ENCODE measurements at places on chromosomes 7 and 10. TPM values are rescaled to one million over a fixed set of nuclear protein-coding genes. Genes with fewer than 3 reads are reported as not detected.

The LRRC4 gene
- polyA plus RNA-seq: not detected

The OGDHL gene
- not detected for polyA plus RNA-seq

The ZNF425 gene
- polyA plus RNA-seq: 1.2 TPM

The SEC23IP gene
- polyA plus RNA-seq: 47.8 TPM

The SPACDR gene
- not detected for polyA plus RNA-seq

The ODAD2 gene
- not detected for polyA plus RNA-seq

The FBXO24 gene
- polyA plus RNA-seq: 0.22 TPM

The PON1 gene
- polyA plus RNA-seq: not detected

The ACTA2 gene
- 37.0 TPM for polyA plus RNA-seq

The CCL26 gene
- not detected for polyA plus RNA-seq

The OR6B1 gene
- not detected for polyA plus RNA-seq

The CYP17A1 gene
- not detected for polyA plus RNA-seq

The MMRN2 gene
- 0.31 TPM for polyA plus RNA-seq

The AKR1C3 gene
- polyA plus RNA-seq: 8.9 TPM

The CRHR2 gene
- polyA plus RNA-seq: not detected

The SLC37A3 gene
- 17.6 TPM for polyA plus RNA-seq

The HKDC1 gene
- polyA plus RNA-seq: 2.2 TPM

The PDK4 gene
- polyA plus RNA-seq: not detected

The LAMB1 gene
- 0.82 TPM for polyA plus RNA-seq

The FGFR2 gene
- polyA plus RNA-seq: 0.32 TPM

The ENTPD7 gene
- polyA plus RNA-seq: 1.4 TPM

The GRID2IP gene
- not detected for polyA plus RNA-seq

The CXCL12 gene
- not detected for polyA plus RNA-seq

The PAX4 gene
- polyA plus RNA-seq: not detected

The PIK3CG gene
- 19.5 TPM for polyA plus RNA-seq

The BBS9 gene
- polyA plus RNA-seq: 8.1 TPM

GRCh38 chr10:90167174-90168064 lies 466.0 kb downstream of the KIF20B start:
- no peak for DNase-seq

- no peak for DNase-seq
Measured at GRCh38 chr10:124211921-124212320, 118.5 kb upstream of the CHST15 start.

DNA sequence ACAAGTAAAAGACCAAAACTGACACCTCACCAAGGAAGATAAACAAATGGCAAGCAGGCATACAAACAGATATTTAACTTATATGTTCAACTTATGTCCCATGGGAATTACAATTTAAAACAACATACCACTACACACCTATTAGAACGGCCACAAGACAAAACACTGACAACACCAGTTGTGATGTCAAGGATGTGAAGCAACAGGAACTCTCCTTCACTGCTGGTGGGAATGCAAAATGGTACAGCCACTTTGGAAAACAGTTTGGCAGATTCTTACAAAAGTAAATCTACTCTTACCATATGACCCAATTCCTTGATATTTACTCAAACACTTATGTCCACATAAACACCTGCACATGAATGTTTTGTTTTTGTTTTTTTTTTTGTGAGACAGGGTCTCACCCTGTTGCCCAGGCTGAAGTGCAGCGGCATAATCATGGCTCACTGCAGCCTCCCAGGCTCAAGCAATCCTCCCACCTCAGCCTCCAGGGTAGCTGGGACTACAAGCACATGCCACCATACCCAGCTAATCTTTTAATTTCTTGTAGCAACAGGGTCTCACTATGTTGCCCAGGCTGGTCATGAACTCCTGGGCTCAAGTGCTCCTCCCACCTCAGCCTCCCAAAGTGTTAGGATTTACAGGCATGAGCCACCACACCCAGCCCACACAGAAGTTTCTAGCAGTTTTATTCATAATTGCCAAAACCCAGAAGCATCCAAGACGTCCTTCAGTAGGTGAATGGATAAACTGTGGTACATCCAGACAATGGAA lies 27.3 kb downstream of the HERC4 start:
- DNase-seq: no peak

- DNase-seq: no peak
Measured at GRCh38 chr7:114949231-114949630, 27.3 kb downstream of the MDFIC start.

GRCh38 chr10:102612964-102613275 lies 31.4 kb upstream of the TRIM8 start:
- peak; percentile 41 for DNase-seq

- peak; percentile 52 for DNase-seq
Measured at GRCh38 chr7:102814025-102814471, 65.2 kb downstream of the FAM185A start.

DNA sequence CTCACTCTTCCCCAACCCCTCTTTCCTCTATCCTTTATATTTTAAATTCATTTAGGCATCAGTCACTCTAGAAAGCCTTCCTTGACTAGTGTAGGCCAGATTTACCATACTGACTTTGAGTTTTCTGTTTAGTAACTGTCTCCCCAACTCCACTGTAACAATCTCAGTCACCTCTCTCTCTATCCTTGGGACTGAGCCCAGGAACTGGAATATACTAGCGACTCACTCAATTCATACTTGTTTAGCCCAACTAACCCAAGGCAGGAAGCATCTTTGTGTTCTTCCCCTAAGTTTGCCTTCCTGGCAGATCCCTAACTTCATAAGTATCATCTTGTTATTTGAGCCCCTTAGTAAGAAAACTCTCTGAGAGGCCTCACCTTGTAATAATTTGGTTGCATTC lies 19.1 kb downstream of the PLCE1 start:
- no peak for DNase-seq

DNA sequence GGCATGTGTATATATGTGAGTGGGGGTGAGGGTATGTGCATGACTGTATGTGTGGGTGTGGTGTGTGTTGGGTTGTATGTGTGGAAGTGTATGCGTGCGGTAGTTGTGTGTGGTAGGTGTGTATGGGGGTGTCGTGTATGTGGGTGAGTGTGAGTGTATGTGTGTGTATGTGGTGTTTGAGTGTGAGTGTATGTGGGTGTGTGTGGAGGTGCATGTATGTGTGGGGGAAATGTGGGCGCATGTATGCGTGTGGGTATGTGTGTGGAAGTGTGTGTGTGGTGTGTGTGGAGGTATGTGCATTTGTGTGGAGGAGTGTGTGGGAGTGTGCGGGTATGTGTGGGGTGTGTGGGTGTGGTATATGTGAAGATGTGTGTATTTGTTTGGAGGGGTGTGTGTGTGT lies 269.5 kb downstream of the GPR158 start:
- DNase-seq: no peak

- no peak for DNase-seq
Measured at GRCh38 chr7:138164804-138165203, 88.5 kb downstream of the AKR1D1 start.

DNA sequence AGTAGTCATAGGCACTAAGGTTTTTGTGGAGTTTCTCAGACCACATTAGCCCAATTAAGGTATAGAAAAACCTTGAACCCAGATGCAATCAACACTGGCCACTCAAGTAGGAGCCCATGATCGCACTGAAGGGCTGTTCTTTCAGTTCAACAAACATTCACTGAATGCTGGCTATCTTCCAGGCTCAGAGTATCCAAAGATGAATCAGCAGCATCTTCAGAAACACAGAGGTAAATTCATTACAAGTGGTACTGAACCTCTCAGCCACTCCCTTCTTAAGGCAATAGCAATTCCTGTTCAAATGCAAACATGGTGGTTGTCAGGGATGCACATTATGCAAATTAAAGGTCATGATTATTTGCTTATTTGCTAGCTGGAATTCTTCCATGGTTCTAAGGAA lies 17.1 kb downstream of the KCNK18 start:
- DNase-seq: no peak

- DNase-seq: no peak
Measured at GRCh38 chr10:88254091-88254490, 329.0 kb downstream of the RNLS start.

- no peak for DNase-seq
Measured at GRCh38 chr7:137345799-137346449, 2.4 kb upstream of the PTN start.

GRCh38 chr7:125061776-125062397 lies 132.3 kb upstream of the POT1 start:
- DNase-seq: no peak

GRCh38 chr7:6554848-6555247 lies 3.6 kb upstream of the GRID2IP start:
- DNase-seq: no peak

DNA sequence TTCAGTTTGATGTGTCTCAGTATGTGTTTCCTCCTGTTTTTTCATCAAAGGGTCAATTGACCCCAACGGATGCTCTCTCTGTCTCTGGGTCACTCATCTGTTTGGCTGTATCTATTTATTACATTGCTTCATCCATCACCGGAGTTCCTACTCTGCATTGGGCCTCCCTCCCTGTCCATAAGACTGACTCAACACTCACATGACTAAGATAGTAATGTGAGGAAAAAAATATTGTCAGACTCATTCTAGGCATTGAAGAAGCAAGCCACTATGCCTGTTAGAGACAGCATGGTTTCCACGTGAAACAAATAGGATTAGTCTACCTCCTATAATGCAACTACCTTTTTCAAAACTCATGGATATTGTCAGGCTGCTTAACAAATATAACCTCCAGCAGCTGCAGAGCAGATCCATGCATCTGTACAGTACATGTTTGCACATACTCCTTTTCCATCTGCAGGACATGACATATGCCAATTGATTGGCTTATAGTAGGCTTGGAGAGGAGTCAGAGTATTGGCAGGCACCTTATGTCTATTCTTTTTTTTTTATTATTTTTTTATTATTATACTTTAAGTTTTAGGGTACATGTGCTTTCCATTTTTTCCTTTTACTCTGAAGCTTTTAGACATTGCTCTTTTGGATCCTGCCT lies 275.2 kb downstream of the LRRTM3 start:
- DNase-seq: no peak

DNA sequence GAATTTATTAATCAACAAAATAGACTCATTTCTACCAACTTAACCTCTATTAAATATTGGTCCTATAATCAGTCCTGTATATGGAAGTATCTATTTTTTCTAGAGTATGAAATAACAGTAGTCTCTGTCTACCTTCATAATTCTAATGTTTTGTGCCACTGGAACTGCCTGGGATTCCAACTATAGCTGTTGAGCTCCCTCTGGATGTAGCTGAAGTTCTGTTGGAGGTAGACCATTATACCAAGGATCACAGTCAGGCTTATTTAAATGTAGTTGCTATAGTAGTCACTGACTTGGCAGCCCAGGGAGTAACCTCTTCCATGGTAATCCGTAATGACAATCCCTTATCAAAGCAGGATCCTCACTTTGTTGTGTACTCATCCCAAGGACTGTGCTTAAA lies 48.5 kb upstream of the PHYHIPL start:
- DNase-seq: no peak

GRCh38 chr10:80945264-80945880 lies 407.7 kb downstream of the SH2D4B start:
- DNase-seq: no peak

DNA sequence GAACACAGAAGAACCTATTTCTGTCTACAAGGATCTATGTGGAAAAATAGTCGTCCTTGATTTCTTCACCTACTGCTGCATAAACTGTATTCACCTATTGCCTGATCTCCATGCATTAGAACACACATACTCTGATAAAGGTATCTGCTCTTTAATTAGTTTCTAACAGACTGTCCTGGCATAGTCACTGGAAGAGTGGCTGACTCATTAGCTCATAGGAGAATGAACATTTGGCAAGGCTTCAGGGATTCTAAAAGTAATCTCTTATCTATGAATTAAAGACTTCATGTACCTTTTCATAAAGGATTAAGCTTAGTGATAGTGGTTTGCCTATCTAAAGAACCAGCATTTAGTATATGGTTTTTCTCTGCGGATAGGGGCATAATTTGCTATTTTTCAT lies 4.1 kb downstream of the NHLRC2 start:
- no peak for DNase-seq

GRCh38 chr7:155931396-155932085 lies 119.3 kb upstream of the SHH start:
- no peak for DNase-seq

DNA sequence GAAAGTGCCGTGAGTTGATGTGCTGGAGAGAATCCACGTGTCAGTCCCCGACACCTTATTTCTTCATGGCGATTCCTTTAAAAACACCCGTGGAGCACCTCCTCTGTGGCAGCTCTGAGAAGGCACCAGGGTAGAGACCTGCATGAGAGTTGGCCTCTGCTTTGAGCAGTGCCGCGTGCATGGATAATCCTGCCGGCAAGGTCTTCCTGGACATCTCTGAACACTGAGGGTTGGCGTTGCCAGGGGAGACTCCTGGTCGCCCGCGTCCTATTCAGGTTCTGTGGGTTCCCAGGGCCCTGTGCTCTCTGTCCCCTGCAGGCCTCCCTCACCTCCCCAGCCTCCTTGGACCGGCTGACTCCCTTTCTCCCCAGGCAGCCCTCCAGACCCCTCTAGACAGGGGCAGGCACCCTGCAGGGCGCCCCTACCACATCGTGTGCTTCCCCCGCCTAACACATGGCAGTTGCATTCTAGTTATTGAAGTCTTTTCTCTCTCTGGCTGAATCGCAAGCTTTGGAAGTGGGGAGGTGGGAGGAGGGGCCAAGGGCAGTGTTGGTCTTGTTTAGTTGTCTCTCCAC lies 95.6 kb downstream of the MKI67 start:
- DNase-seq: no peak

DNA sequence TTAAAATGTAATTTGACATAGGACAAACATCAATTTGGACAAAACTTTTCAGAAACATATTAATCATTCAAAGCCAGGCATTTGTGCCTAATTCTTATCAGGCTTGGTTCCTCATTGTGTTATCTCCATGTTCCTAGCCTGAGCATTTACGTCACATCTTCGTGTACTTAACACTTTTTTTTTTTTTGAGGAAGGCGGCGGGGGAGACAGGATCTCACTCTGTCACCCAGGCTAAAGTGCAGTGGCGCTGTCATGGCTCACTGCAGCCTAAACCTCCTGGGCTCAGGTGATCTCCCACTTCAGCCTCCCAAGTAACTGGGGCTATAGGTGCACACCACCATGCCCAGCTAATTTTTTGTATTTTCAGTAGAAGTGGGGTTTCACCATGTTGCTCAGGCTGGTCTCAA lies 19.8 kb downstream of the HNRNPA2B1 start:
- DNase-seq: no peak

GRCh38 chr10:133528845-133529575 lies 1.8 kb downstream of the CYP2E1 start:
- no peak for DNase-seq

- DNase-seq: no peak
Measured at GRCh38 chr7:47386273-47386835, 195.6 kb downstream of the TNS3 start.

- no peak for DNase-seq
Measured at GRCh38 chr10:96721207-96721572, 876 bp upstream of the PIK3AP1 start.

GRCh38 chr7:117458977-117459583 lies 20.7 kb upstream of the CFTR start:
- no peak for DNase-seq

DNA sequence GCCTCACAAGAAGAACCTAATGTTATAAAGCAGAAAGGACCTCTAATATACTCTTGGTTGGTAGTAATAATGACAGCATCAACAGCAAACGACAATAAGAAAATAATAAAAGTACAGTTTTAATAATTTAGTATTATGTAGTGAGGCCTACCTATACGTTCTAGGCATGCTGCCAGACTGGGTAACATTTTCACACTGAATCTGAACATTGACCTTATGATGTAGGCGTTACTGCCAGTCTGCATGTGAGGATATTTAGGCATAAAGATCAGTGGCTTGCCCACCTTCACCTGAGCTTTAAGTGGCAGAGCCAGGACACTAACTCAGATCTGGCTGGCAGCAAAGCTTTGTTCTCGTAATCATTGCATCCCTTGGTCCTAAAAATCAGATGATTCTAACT lies 2.5 kb downstream of the FGL2 start:
- DNase-seq: no peak

Measured in CD4-positive, CD25-positive, alpha-beta regulatory T cell (primary cell).